Ascending aorta (tissue), 2 donors: ENCODE measurements at places on chromosomes 3 and 15. TPM values are rescaled to one million over a fixed set of nuclear protein-coding genes. Genes with fewer than 3 reads are reported as not detected.

DNA sequence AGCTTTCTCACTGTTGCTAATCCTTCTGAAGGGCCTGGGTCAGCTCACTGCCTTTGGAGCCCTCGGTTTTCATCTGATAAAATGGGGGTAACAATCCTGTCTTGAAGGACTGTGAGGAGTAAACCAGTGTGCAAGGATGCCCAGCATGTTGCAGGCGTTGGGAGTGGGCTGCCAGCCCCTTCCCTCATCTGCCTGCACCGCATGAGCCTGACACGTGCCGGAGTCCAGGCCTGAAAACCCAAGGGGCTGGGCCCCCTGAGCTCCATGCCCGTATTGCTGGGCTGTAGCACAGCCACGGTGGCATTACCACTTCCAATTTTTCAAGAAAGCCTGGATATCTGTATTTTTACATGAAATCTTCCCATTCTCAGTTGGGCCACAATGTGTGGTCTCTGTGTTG, 98.1 kb downstream of the DNAJB8 start:
- no peak for DNase-seq
- peaks cover 2% of the 10 kb centered on the region for H3K36me3 ChIP-seq
- H3K27ac ChIP-seq, result no peak overlapping the region
- no peak overlapping the region for H3K4me3 ChIP-seq
- no peaks in the 10 kb centered on the region for H3K27me3 ChIP-seq

The GOLGA6D gene
- total RNA-seq, result not detected

GRCh38 chr3:167973901-167974300, 121.8 kb downstream of the GOLIM4 start:
- no peaks in the 10 kb centered on the region for H3K4me1 ChIP-seq
- no peak for DNase-seq
- H3K36me3 ChIP-seq, result no peaks in the 10 kb centered on the region
- H3K27ac ChIP-seq, result no peak overlapping the region
- no peaks in the 10 kb centered on the region for H3K27me3 ChIP-seq
- no peak overlapping the region for H3K4me3 ChIP-seq

The NEK4 gene
- 11.4 TPM for total RNA-seq

The CCRL2 gene
- total RNA-seq, result not detected

The RAMAC gene
- 4.8 TPM for total RNA-seq

GRCh38 chr15:85421116-85421925, 40.9 kb downstream of the AKAP13 start:
- no peaks in the 10 kb centered on the region for H3K27me3 ChIP-seq
- H3K27ac ChIP-seq, result no peak overlapping the region
- H3K4me3 ChIP-seq, result no peak overlapping the region
- no peaks in the 10 kb centered on the region for H3K36me3 ChIP-seq
- DNase-seq, result no peak
- no peaks in the 10 kb centered on the region for H3K4me1 ChIP-seq

The STRA6 gene
- not detected for total RNA-seq

DNA sequence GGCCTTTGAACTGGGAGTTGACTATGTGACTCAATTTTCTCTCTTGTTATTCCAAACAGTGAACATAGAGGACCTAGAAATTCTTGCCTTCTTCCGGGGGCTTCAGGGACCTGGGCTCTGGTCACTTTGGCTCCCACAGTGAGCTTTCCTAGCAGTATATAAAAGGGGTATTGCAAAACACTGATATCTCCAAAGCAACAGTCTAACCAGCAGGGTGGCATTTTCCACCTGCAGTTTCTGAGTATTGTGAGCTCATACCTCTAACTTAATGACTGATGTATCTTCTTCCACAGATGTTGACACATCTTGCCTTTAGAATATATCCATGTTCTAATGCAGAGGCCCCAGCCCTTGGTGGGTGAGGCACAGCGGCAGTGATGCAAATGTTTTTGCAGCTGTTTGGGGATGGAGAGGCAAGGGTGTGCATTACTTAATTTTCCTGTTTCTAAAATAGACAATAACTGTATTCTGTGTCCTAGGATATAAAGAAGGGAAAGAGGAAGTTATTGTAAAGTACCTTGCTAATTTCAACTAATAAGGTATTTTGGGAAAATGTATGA, 45.7 kb upstream of the ADGRG7 start:
- peaks cover 3% of the 10 kb centered on the region for H3K36me3 ChIP-seq
- H3K27ac ChIP-seq, result no peak overlapping the region
- no peak for DNase-seq

The TMEM40 gene
- not detected for total RNA-seq

DNA sequence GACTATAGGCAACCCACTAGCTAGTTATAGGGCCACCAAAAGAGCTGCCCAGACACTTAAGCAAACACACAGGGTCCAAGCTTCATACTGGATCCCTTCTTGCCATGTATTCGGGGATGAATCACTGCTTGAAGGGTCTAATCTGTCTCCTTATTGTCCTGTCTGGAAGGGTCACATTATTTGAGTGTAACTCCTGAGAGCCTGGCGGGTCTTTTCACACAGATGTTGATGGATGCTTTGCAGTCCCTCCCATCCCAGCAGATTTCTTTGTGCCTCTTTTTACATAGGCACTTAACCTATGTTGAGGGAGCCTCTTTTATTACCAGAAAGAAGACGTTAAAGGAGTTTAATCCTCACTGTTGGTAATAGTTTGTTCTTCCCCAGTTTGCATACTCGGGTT, 56.6 kb downstream of the BBX start:
- H3K27me3 ChIP-seq, result no peaks in the 10 kb centered on the region
- H3K4me3 ChIP-seq, result no peak overlapping the region
- DNase-seq, result no peak
- H3K36me3 ChIP-seq, result no peaks in the 10 kb centered on the region
- no peak overlapping the region for H3K27ac ChIP-seq

The ESYT3 gene
- total RNA-seq, result not detected

The PCCB gene
- 114 TPM for total RNA-seq

- no peaks in the 10 kb centered on the region for H3K36me3 ChIP-seq
- H3K27ac ChIP-seq, result no peak overlapping the region
- no peaks in the 10 kb centered on the region for H3K27me3 ChIP-seq
- no peak overlapping the region for H3K4me3 ChIP-seq
- DNase-seq, result no peak
These were observed 102.5 kb downstream of the AKAP13 start for GRCh38 chr15:85482894-85483293.

DNA sequence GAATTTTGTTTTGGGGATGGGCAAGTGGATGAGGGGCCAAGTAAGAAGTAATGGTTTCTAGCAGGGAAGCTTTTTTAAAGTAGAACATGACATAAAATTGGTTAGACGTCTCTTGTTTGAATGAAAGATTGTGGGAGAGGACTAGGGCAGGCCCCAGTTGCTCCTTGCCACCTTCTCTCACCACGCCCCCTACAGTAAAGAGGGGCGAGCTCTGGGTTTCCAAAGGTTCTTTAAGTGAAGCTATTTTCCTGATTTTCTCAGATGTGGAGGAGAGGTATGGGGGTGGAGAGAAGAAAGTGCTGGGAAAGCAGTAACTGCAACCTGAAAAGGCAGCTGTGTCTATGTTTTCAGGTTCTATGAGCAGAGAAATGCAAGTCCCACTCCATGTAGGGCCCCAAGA, 32.6 kb upstream of the SKIL start:
- no peak overlapping the region for H3K4me3 ChIP-seq
- H3K27me3 ChIP-seq, result no peaks in the 10 kb centered on the region
- no peak for DNase-seq
- H3K4me1 ChIP-seq, result no peaks in the 10 kb centered on the region

DNA sequence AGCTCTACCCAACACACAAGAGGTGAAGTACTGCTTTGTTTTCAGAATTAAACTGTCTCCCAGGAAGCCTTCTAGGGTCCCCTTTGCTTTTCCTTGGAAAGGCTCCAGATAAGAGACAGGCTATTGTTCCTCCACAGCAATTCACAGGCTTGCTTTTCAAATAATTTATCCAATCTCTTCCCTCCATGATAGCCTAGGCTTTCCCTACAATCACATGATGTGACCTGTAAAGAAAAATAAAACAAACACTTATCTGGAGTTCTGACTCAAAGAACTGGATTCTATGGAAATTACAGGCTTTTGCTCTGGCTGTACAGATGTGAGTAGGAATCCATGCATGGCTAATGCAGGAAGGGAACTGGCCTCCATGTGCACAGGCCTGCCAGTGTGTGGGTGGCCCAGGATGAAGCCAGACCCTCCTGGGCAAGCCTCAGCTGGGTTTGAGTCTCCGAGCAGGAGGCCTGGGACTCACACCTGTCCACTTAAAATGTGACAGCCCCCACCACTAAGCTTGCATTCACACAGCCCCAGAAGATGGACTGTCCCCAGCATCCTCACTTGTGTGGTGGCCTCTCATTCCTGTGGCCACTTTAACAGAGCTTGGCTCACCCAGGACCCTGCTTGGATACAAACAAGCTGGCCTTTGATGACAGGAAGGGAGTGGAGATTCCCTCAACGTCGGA, 75.8 kb upstream of the LEKR1 start:
- no peak overlapping the region for H3K4me3 ChIP-seq
- no peaks in the 10 kb centered on the region for H3K4me1 ChIP-seq
- no peaks in the 10 kb centered on the region for H3K27me3 ChIP-seq
- DNase-seq, result no peak

DNA sequence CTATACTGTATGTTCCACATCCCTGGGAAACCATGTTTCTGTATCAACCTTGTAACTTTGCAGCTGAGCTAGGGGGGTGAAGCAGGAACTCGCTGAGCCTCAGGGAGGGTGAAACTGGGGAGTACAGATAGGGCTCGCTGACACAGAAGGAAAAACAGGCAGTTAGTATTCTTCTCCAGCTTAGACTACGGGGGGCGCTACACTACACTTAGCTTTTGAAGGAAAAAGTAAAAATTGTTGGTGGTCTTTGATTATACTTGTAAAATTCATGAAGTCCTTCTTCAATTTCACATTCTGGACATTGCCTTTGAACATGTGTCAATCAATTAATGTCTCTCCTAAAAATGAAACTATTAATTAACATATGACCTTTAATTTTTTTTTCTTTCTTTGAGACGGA, 73.5 kb upstream of the RGMA start:
- no peaks in the 10 kb centered on the region for H3K36me3 ChIP-seq
- no peaks in the 10 kb centered on the region for H3K4me1 ChIP-seq
- H3K27ac ChIP-seq, result no peak overlapping the region
- no peak for DNase-seq
- no peak overlapping the region for H3K4me3 ChIP-seq

DNA sequence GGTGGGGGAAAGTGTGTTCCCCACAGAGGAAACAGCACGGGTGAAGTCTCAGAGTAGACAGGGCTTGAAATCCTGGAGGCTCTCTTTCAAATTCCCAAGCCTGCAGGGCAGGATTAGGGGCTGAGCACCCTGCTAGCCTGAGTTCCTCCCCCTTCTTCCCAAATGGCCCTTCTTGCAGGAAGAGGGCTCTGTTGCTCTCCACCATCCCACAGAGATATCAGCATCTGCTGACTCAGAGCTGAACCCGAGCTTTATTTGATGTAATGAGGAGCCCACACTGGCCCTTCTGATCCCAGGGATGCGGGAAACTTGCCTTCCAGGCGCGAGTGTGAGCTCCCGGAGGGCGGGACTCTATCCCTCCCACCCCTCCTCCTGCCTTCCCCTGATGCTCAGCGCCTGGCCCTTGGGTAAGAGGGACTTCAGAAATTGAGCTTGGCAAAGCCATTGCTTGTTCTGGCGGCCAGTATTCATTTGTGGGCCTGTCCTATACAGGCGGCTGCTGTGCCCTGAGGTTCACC, 1.4 kb upstream of the STRA6 start:
- no peaks in the 10 kb centered on the region for H3K36me3 ChIP-seq
- no peak overlapping the region for H3K4me3 ChIP-seq
- H3K27me3 ChIP-seq, result no peaks in the 10 kb centered on the region
- peaks cover 36% of the 10 kb centered on the region for H3K4me1 ChIP-seq

DNA sequence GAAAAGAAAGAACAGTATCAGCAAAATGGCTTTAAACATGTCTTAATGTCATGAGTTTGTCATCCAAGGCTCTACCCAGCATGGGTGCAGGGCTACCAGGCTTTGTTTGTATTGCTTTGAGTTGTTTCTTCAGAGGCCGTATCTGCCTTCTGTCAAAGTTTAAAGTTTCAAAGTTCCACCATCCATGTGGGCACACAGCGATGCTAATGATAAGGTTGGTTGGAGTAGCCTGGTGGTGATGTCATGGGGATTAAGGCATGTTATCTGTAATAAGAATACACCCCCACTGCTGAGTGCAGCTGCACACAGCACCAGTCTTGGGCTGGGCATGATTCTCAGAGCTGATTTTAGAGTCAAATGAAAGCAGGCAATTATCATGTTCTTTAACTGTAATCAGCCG, 72.0 kb upstream of the LRTM1 start:
- H3K36me3 ChIP-seq, result no peaks in the 10 kb centered on the region
- H3K27me3 ChIP-seq, result no peaks in the 10 kb centered on the region
- no peak overlapping the region for H3K4me3 ChIP-seq

GRCh38 chr3:123397921-123398785, 50.7 kb downstream of the ADCY5 start:
- DNase-seq, result no peak
- H3K27ac ChIP-seq, result peak overlapping the region; percentile 93
- H3K4me3 ChIP-seq, result no peak overlapping the region
- H3K36me3 ChIP-seq, result no peaks in the 10 kb centered on the region
- peaks cover 64% of the 10 kb centered on the region for H3K4me1 ChIP-seq
- H3K27me3 ChIP-seq, result no peaks in the 10 kb centered on the region

- no peaks in the 10 kb centered on the region for H3K27me3 ChIP-seq
- no peak overlapping the region for H3K4me3 ChIP-seq
- H3K4me1 ChIP-seq, result no peaks in the 10 kb centered on the region
- no peaks in the 10 kb centered on the region for H3K36me3 ChIP-seq
- DNase-seq, result no peak
- no peak overlapping the region for H3K27ac ChIP-seq
These were observed 391.4 kb downstream of the LRTM1 start for GRCh38 chr3:54536450-54536849.

The PLA2G4D gene
- total RNA-seq, result not detected
